ENCODE measurements at places on chromosomes 11 and 22. TPM values are rescaled to one million over a fixed set of nuclear protein-coding genes. Genes with fewer than 3 reads are reported as not detected.

Gene F2
- total RNA-seq: 3.0 TPM

Gene CATSPERZ
- total RNA-seq: not detected

Gene TCP11L1
- total RNA-seq: 22.4 TPM

Gene KDM4D
- total RNA-seq: 1.5 TPM

Gene CRYBB3
- total RNA-seq: not detected

Gene ABTB2
- total RNA-seq: 15.2 TPM

Gene TIGD3
- 0.33 TPM for total RNA-seq

Gene NRGN
- 0.51 TPM for total RNA-seq

Gene THOC5
- total RNA-seq: 38.4 TPM

Gene ESAM
- total RNA-seq: 26.4 TPM

Gene TBX10
- total RNA-seq: not detected

Gene CCDC81
- not detected for total RNA-seq

Gene SEC14L6
- not detected for total RNA-seq

- H3K27me3 ChIP-seq: peaks cover 45% of the 10 kb centered on the region
- no peaks in the 10 kb centered on the region for H3K36me3 ChIP-seq
- H3K27ac ChIP-seq: no peak overlapping the region
Measured at GRCh38 chr22:42280140-42280539, 9.7 kb upstream of the TCF20 start.

DNA sequence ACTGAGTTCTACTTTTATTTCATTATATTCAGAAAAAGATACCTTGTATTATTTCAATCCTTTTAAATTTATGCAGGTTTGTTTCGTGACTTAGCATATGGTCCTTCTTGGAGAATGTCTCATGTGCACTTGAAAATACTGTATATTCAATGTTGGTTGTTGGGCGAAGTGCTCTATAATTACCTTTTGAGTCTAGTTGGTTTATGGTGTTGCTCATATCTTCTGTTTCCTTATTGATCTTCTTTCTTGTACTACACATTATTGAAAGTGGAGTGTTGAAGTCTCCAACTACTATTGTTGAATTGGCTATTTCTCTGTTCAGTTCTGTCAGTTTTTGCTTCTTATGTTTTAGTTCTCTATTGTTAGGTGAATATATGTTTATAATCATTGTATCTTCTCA is 90.4 kb downstream of the KCNQ1OT1 start:
- no peaks in the 10 kb centered on the region for H3K36me3 ChIP-seq
- no peak for DNase-seq
- H3K4me1 ChIP-seq: no peaks in the 10 kb centered on the region

DNA sequence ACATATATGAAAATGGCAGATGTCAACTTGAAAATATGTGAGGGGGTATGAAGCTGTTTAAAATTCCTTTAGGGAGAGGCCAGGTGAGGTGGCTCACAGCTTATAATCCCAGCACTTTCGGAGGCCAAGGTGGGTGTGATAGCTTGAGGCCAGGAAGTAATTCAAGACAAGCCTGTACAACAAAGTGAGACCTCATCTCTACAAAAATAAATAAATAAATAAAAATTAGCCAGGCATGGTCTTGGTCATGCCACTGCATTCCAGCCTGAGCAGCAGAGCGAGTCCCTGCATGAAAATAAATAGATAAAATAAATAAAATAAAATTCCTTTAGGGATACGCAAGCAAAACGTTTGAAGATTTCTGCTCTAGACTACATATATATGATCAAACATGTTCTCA is 38.1 kb upstream of the FAM181B start:
- DNase-seq: no peak
- no peaks in the 10 kb centered on the region for H3K4me1 ChIP-seq
- H3K4me3 ChIP-seq: no peak overlapping the region

- peak overlapping the region; percentile 94 for H3K27ac ChIP-seq
- H3K4me3 ChIP-seq: peak overlapping the region; percentile 11
- H3K4me1 ChIP-seq: peaks cover 75% of the 10 kb centered on the region
Measured at GRCh38 chr11:111923351-111923788, 4.7 kb downstream of the C11orf52 start.

- no peak overlapping the region for H3K4me3 ChIP-seq
- H3K4me1 ChIP-seq: no peaks in the 10 kb centered on the region
Measured at GRCh38 chr11:116605543-116606459, 167.0 kb downstream of the BUD13 start.

- H3K27ac ChIP-seq: no peak overlapping the region
- no peaks in the 10 kb centered on the region for H3K27me3 ChIP-seq
- no peak for DNase-seq
- H3K36me3 ChIP-seq: no peaks in the 10 kb centered on the region
- H3K4me1 ChIP-seq: peaks cover 5% of the 10 kb centered on the region
- H3K4me3 ChIP-seq: no peak overlapping the region
Measured at GRCh38 chr22:19483481-19484244, 3.9 kb downstream of the CDC45 start.

DNA sequence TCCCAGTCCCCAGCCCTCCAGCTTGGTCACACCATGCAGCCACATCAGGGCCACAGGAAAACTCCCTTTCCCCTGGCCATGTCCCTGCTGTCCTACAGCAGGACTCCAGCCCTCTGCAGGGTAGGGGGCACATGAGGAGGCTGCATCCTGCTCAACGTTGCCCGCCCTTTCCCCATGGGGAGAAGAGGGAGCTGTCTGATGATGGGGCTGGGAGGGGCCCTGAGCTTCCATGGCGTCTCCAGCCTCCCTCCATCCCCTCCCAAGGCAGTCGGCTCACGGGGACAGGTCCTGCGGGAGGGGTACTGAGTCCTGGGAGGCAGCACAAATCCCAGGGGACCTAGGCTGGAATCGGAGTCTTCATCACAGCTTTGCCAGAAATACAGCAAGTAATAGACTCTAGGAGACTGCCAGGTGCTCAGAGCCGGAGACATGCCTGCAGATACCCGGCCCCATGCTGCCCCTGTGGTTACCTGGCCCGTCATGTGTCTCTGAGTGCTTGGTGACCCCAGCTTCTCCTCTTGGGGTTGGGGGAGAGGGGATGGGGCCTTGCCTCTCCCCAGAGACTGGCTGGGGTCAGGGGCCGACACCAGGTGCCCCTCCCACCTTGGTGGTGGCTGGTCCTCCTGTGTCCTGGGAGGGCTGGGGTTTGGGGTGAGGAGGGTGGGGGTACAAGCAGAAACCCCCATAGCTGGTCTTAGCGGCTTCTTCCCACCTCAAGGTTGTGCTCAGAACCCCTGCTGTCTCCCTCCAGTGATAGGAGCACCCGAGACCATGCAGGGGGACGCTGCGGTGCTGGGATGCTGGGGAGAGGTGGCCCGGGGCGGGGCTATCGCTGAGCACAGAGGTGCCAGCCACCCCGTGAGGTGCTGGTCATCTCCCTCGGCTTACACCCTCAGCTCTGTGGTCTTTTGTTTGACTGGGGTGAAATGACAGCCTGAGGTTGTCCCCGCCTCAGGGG is 2.3 kb downstream of the MRGPRE start:
- peaks cover 18% of the 10 kb centered on the region for H3K27me3 ChIP-seq
- no peak overlapping the region for H3K4me3 ChIP-seq
- no peaks in the 10 kb centered on the region for H3K4me1 ChIP-seq
- no peaks in the 10 kb centered on the region for H3K36me3 ChIP-seq

DNA sequence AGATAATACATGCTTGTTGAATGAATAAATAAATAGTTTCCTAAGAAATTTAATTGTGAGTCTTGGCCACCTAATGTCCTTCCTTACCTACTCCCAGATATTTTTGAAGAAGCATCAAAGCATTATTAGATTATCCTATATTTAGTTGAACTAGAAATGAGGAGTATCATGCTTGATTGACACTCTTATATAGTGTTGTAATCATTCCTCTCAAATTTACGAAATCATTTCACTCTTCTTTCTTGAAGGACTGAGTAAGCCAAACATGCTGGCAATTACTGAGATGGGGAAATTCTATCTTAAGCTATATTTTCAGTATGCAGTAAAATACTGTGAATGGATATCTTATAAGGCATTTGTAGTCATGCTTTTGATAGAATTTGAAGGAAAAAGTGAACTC is 189.0 kb downstream of the LUZP2 start:
- no peaks in the 10 kb centered on the region for H3K4me1 ChIP-seq
- no peaks in the 10 kb centered on the region for H3K27me3 ChIP-seq
- H3K36me3 ChIP-seq: no peaks in the 10 kb centered on the region
- H3K27ac ChIP-seq: no peak overlapping the region
- DNase-seq: no peak

DNA sequence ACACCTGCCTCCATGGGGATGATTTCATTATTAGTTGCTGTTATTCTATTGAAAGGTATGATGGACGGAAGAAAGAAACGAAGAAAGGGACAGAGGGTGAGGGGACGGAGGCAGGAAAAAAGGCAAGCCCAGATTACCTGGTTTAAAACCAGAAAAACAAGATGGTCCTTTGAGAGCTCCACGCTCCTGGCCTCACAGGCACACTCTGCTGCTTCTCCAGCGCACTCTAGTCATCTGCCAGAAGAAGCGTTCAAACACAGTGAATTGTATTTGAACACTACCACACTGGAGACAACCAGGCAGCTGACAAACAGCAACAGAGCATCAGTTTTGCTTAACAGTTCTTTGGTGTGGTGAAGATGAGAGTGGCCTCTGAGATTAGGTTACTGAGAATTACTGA is 216.9 kb downstream of the CADM1 start:
- H3K4me1 ChIP-seq: no peaks in the 10 kb centered on the region
- no peak for DNase-seq
- H3K4me3 ChIP-seq: no peak overlapping the region
- H3K36me3 ChIP-seq: no peaks in the 10 kb centered on the region

- H3K4me3 ChIP-seq: peak overlapping the region; percentile 69
- no peaks in the 10 kb centered on the region for H3K36me3 ChIP-seq
- H3K4me1 ChIP-seq: peaks cover 18% of the 10 kb centered on the region
- DNase-seq: peak; percentile 86
- no peaks in the 10 kb centered on the region for H3K27me3 ChIP-seq
- peak overlapping the region; percentile 92 for H3K27ac ChIP-seq
Measured at GRCh38 chr22:50341977-50342650, 1.0 kb upstream of the PPP6R2 start.

DNA sequence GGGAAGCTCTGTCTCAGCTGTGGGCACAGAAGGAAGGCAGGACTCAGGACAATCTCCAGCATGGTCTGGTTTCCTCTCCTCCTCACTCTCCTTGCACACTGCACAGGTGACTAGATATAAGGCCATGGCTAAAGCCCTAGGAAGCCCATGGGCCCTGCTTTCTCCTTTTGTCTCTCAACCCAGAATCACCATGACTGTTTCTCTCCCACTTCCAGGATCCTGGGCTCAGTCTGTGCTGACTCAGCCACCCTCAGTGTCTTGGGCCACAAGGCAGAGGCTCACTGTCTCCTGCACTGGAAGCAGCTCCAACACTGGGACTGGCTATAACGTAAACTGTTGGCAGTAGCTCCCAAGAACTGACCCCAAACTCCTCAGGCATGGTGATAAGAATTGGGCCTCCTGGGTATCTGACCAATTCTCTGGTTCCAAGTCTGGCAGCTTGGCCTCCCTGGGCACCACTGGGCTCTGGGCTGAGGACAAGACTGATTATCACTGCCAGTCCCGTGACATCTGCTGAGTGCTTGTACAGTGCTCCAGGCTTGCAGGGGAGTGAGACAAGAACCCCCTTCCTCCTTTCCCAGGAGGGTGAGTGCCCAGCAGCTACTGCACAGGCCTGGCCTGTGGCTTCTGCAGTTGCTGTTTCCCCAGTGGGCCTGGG is 104.0 kb upstream of the TOP3B start:
- no peaks in the 10 kb centered on the region for H3K4me1 ChIP-seq
- H3K27ac ChIP-seq: no peak overlapping the region
- no peaks in the 10 kb centered on the region for H3K27me3 ChIP-seq
- no peaks in the 10 kb centered on the region for H3K36me3 ChIP-seq

GRCh38 chr22:47123827-47124442 is 361.5 kb downstream of the TBC1D22A start:
- no peak overlapping the region for H3K4me3 ChIP-seq
- H3K4me1 ChIP-seq: no peaks in the 10 kb centered on the region
- no peaks in the 10 kb centered on the region for H3K36me3 ChIP-seq
- no peak for DNase-seq
- H3K27ac ChIP-seq: no peak overlapping the region

- H3K4me1 ChIP-seq: peaks cover 3% of the 10 kb centered on the region
- no peaks in the 10 kb centered on the region for H3K36me3 ChIP-seq
- no peak overlapping the region for H3K27ac ChIP-seq
- DNase-seq: no peak
- H3K27me3 ChIP-seq: no peaks in the 10 kb centered on the region
Measured at GRCh38 chr11:111305162-111305802, 6.9 kb downstream of the POU2AF3 start.

- no peak for DNase-seq
- H3K27me3 ChIP-seq: no peaks in the 10 kb centered on the region
- H3K27ac ChIP-seq: no peak overlapping the region
- H3K36me3 ChIP-seq: no peaks in the 10 kb centered on the region
- H3K4me1 ChIP-seq: no peaks in the 10 kb centered on the region
Measured at GRCh38 chr11:69401715-69402114, 79.7 kb upstream of the LINC01488 start.

DNA sequence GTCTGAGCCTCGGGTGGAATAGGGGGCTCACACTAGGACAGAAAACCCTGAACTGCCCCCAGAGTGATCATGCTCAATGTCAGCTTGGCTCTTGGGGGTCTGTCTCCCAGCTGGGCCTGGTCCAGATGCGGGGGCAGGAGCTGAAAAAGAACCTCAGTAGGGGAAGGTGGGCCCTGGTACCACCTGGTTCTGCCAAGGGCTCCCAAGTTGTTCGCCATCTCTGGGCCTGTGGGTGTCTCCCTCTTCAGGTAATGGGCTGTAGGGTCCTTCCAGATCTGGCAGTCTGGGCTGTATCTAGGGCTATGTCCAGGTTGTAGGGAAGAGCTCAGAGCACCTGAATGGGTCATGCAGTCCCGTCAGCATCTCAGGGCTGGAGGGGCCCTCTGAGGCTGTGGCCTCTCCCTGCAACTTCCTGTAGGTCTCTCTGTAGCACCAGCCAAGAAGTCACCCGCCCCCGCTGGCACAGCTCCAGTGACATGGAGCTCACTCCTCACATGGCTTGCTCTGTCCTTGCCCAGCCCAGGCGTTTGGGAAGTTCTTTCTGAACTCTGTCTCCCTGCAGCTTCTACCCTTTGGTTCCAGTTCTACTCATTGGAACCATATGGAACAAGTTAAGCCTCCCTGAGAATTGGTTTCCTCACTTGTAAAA is 33.0 kb upstream of the SOX10 start:
- H3K4me1 ChIP-seq: peaks cover 14% of the 10 kb centered on the region
- H3K4me3 ChIP-seq: no peak overlapping the region
- H3K27me3 ChIP-seq: no peaks in the 10 kb centered on the region
- H3K27ac ChIP-seq: peak overlapping the region; percentile 28

DNA sequence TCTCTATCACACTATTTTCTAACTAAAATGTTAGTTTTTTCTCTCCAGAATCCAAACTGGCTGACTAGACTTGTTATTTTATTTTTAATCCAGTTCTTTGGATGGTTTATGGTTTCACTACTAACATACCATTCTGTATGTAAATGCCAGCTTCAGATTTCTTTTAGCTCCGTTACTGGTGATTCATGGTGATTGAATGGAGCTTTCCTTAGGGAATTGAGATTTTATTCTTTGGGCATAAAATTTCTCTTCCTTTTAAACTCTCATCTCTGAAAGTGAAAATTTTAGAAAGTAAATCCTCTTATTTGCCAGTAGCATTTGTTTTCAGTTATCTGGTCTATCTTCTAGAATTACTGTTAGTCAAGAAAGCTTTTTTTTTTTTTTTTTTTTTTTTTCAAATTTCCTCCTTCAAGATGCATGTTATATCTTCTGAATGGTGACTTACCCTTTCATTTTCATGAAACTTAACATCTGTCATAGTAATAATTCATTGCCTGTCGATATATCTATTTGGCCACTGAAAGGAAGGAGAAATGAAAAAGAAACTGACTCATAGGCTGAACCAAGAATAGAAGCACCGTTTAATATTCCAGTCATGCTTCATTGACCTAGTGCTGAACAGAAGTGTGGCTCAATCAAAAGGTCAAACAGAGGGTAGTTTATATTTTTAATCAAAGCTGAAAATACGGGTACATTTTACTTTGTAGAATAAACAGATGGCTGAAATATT is 6.4 kb downstream of the ENDOD1 start:
- H3K27ac ChIP-seq: peak overlapping the region; percentile 90
- H3K36me3 ChIP-seq: no peaks in the 10 kb centered on the region
- H3K4me1 ChIP-seq: peaks cover 51% of the 10 kb centered on the region
- H3K27me3 ChIP-seq: no peaks in the 10 kb centered on the region
